ENCODE measurements at places on chromosomes 6 and 20.

- DNase-seq: no peak
Observed at GRCh38 chr20:39885975-39886649, 802.9 kb downstream of the MAFB start.

DNA sequence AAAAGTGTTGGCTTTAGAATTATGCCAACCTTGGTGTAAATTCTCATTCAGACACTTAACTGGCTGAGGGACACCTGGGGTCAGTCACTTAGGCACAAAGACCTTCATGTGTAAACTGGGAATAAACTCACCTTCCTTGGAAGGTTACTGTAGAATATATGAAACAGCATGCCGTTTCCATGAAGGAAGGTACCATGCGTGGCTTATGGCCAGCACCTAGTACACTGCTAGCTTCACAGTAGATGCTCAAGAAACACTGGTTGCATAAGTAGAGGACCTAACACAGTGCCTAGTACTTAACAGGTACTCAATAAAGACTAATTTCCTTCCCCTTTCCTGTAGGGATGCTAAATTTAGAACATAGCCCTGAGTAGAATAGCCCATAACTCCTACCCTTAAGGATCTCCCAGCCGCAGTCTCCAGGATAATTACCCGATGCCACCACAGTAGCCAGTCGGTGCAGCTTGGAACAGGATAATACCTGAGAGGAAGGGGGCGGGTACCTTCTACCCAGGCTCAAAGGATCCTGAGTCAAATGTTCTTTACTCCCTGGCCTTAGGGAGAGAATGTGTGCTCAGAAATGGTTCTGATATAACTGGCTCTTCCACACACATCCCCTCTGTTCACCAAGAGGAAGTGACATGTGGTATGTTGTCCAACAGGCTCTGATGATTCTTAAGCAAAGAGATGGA lies 3.6 kb downstream of the BCL2L1 start:
- DNase-seq: no peak

DNA sequence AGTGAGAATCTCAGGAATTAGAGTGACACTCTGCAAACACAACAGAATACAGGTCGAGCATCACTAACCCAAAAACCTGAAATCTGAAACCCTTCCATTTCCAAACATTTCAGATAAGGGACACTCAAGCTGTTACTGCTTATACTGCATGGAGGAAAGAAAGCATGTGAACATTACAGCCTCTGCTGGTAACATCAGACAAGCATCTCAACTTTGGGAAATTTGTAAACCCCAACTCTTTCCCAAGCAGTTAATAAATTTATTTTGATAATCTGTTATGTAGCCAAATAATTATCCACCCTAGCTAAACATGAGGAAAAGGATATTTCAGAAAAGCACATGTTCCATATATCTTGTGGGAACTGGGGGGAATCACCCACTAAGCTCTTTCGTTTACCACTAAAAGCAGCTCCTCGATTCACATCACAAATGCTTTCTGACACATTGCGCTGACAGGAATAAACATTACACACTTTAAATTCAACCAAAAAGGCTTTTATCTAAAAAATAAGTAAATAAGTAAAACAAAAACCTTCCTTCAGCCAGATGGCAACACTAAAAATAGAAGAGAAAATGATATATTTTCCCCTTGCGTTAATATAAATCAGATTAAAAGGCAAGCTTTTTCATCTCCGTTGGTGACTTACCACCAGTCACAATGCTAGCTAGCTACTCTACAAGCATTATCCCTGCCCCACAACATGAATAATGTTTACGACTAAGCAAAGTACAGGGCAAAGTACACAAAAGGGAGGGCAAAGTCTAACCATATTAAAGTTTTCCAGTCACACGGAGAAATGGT lies 120.8 kb downstream of the MAP7 start:
- no peak for DNase-seq

GRCh38 chr20:44829688-44830087 lies 19.3 kb upstream of the RIMS4 start:
- DNase-seq: no peak

- no peak for DNase-seq
Observed at GRCh38 chr6:10268611-10269310, 146.1 kb downstream of the TFAP2A start.

GRCh38 chr20:19232997-19233794 lies 20.8 kb downstream of the SLC24A3 start:
- DNase-seq: no peak

DNA sequence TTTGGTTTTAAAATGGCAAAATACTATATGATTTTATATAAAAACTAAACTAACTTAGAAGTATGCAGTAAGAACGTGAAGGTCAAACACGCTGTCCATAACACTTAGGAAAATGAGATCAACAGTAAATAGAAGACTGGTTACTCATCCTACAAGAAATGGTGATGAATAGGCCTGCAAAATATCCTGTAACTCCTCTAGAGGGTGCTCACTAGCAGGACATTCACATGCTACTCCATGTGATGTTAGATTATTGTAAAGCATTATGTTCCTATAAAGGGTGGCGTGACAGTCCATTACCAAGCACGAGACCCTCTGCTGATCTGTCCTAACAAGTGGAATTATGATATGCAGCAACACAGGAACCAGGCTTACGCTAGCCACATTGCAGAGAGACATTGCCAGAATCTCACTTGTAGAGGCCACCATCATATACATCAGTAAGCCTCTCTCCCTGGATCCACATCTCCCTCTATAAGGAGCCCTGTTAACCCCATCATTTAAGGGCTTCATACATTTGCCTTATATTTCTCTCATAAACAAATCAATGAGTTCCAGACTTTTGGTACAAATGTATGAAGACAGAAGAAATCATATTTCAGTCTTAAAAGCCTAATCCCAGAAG lies 18.0 kb upstream of the DEFB129 start:
- no peak for DNase-seq

DNA sequence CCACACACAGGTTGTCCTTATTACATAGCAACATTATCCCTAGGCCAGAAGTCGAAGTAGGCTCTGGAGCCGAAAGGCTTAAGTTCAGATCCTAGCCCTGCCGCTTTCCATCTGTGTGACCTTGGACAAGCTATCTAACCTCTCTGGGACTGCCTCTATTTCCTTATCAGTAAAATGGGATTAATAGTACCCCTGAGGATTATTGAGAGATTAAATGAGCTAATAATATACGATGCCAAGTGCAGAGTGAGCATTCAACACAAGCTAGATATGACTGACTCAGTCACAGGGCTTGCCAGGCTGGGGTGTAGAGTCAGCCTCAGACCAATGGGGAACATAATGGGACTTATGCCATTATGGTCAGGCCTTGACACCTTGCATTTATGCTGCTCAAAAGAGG lies 8.9 kb upstream of the SPATA2 start:
- DNase-seq: no peak

DNA sequence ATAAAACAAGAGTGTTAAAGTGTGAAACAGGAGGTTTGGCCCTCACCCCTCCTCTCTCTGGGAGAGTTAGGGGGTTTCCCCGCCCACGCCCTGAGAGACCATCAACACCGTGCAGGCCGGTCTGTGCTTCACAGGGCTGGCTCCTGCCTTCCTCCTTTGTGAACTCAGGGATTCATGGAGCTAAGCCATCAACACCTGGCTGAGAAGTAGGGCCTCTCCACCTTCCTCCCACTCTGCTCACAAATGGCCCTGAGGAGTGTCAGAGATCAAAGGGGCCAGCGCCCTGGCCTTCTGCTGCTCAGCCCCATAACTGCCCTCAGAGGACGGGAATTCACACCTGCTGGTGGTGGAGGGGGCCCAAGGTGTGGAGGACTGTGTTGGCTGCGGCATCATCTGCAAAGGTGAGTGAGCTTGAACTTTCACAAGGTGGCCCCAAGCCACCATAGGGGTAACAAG lies 88.6 kb downstream of the PSMB1 start:
- no peak for DNase-seq

GRCh38 chr20:2888224-2888955 lies 15.1 kb downstream of the PTPRA start:
- DNase-seq: no peak

DNA sequence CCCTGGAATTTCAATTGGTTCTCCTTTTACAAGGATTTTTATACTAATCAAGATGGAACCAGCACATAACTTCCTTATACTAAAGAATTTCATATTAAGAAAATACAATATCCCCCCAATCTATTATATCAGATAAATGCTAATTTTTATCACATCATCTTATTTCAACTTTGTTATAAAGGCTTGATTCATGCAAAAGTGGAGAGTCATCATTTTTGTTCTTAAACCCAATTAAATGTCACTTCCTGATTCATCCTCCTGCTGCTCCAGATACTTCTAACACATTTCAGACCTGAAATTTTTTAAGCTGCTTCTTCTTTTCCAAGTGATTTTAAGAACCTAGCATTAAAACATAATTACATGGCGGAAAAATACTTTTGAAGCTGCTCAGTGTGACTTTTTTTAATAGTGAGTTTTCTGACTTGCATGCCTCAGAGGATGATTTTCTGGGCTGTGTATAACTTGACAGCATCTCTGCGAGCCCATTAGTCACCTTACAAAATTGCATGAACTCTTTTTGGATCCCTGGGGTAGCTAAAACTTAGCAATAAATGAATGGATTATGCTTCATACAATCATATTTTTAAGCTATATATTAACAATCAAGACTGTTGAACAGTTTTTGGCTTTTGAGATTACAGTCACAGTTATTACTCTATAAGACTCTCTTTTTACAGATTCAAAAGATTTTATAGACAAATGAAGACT lies 134.1 kb downstream of the ELOVL4 start:
- no peak for DNase-seq

DNA sequence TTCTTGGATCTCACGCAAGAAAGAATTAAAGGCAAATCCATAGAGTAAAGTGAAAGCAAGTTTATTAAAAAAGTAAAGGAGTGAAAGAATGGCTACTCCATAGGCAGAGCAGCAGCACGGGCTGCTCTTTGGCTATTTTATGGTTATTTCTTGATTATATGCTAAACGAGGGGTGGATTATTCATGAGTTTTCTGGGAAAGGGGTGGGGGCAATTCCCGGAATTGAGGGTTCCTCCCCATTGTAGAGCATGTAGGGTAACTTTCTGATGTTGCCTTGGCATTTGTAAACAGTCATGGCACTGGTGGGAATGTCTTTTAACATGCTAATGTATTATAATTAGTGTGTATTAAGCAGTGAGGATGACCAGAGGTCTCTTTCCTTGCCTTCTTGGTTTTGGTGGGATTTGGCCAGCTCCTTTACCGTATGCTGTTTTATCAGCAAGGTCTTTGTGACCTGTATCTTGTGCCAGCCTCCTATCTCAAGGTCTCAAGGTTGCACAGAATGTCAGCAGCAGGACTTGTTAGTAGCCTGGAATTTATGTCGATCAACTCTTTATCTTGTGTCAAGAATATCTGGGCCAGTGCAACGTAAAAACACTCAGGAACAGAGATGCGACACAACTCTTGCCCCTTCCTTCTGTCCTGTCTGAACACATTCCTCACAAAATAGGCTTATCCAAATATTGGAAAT lies 931.4 kb downstream of the QKI start:
- no peak for DNase-seq

- DNase-seq: no peak
Observed at GRCh38 chr20:2907519-2907918, 34.2 kb downstream of the PTPRA start.

DNA sequence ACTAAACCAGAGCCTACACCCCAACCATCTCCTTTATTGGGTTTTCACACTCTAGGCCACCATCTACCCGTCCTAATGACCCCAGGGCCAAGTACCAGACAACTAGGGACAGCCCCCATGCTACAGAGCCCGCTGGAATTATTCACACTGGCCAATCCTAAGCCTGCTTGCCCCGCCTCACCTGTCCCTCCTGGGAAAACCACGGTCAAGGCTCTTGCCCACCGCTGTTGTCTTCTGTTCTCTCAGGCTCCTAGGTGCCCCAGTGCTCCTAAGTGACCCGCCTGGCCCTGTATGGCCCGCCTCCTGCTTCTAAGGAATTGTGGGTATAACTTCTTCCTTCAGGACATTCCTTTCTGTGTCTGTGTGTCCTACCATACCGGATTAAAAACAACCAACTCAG lies 453.4 kb downstream of the CD83 start:
- no peak for DNase-seq

DNA sequence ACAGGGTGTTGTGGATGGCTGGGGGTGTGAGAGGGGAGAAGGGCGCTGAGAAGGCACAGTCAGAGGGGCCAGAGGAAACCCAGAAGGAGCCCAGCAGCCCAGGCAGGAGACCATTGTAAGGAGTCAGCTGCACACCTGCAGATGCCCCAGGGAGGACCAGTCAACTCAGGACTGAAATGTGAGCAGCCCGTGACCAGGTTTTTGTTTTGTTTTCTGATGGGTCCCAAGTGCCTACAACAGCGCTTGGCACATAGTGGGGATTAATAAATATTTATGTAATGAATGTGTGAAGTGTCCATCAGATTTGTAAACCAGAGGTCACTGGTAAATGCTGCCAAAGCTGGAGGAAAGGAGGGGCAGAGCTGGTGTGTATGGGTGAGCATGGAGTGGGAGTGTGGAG lies 30.2 kb downstream of the TRAM2 start:
- no peak for DNase-seq

DNA sequence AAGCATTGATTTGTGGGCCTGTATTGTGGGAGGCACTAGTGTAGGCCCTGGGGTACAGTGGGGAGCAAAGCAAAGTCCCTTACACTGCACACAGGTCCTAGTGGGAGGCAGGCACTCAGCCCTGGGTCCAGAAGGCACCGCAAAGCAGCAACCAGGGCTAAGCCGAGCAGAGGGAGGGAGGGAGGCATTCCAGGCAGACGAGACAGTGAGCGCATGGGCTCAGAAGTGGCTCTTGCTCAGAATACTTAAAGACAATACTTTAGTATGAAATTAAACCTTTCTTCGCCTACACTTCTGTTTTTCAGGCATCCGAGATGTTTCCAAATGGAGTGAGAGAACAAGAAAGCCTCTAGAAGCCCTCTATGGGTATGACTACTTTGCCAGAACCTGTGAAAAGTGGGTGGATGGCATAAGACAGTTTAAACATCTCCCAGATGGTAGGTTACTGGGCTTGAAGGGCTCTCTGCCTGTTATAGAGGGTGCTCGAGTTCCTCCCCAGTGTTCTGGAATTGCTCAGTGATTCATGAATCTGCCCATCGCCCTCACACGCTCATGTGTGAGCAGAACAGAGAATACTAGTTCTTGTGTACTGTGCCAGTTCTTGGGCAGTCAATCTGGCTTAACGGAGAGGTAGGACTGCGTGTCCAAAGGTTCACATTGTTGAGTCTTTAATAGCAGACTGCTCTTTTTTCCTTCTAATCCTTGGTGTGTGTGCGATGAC lies 18.7 kb downstream of the BPHL start:
- DNase-seq: no peak
